Epithelial cell of esophagus (primary cell): ENCODE measurements at places on chromosomes 3 and 15.

GRCh38 chr3:171178714-171179113 lies 152.2 kb upstream of the SLC2A2 start:
- no peak for DNase-seq

DNA sequence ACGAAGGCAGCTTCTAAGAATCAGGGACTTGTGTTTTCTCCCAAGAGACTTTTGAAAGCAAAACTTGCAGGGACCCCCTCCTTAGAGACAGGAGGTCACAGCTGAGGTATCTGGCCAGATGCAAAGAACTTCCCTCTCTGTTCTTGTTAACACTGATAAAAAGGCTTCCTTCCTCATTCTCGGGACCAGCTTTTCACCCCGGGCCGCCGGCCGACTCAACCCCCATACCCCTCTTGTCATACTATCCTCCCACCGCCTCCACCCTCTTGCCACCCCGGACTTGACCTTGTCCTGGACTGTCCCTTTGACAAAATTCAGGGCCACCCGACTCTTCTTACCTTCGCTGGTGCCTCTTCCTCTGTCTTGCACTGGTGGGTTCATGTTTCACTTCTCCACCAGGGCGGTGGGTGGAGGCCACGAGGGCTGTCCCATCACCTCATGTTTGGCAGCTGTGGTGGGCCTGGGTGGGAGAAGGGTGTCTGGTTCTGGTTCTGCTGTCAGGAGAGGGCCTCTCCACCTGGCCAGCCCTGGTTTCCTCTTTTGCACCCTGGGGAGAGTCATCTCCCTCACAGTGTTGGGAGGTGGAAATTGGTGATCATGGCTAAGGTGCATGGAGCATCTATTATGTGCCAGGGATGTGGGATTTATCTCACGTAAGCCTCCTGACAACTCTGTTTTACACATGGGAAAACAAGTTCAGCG lies 32.5 kb downstream of the BHLHE40 start:
- no peak for DNase-seq

GRCh38 chr15:99441871-99442251 lies 123.9 kb upstream of the MEF2A start:
- DNase-seq = no peak

GRCh38 chr3:18786650-18787323 lies 361.5 kb upstream of the KCNH8 start:
- DNase-seq = no peak

GRCh38 chr3:28575746-28576613 lies 227.4 kb upstream of the AZI2 start:
- DNase-seq = peak; percentile 14

DNA sequence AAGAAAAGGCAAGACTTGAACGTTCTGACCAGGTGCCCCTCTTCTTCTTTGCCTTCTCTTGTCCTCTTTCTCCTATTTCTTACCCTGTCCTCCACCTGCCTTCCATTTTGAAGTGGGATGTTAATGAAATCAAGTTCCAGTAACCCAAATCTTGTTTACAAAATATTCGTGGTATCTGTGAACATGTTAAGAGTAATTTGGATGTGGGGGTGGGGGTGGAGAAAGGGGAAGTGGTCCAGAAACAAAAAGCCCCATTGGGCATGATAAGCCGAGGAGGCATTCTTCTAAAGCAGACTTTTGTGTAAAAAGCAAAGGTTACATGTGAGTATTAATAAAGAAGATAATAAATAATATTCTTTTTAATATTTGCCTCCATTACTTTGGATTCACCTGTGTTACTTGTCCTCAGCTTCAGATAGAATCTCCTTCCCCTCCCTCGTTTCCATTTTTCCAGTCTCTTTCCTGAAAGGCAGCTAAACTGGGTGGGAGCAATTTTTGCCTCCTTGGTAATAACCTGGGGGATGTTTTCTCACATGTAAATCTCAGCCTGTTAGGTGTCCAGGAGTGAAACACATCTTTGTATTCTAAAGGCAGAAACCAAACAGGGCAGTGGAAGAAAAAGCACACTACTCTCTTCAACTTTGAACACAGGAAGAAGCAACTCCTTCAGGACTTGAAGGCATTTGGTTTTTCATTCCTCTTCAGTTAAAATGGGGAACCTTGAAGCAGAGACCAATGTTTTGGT lies 3.2 kb downstream of the CHST2 start:
- DNase-seq = no peak

- no peak for DNase-seq
Measured at GRCh38 chr15:51816611-51817010, 12.8 kb upstream of the TMOD3 start.

- DNase-seq = no peak
Measured at GRCh38 chr15:39888243-39888642, 31.8 kb downstream of the GPR176 start.

DNA sequence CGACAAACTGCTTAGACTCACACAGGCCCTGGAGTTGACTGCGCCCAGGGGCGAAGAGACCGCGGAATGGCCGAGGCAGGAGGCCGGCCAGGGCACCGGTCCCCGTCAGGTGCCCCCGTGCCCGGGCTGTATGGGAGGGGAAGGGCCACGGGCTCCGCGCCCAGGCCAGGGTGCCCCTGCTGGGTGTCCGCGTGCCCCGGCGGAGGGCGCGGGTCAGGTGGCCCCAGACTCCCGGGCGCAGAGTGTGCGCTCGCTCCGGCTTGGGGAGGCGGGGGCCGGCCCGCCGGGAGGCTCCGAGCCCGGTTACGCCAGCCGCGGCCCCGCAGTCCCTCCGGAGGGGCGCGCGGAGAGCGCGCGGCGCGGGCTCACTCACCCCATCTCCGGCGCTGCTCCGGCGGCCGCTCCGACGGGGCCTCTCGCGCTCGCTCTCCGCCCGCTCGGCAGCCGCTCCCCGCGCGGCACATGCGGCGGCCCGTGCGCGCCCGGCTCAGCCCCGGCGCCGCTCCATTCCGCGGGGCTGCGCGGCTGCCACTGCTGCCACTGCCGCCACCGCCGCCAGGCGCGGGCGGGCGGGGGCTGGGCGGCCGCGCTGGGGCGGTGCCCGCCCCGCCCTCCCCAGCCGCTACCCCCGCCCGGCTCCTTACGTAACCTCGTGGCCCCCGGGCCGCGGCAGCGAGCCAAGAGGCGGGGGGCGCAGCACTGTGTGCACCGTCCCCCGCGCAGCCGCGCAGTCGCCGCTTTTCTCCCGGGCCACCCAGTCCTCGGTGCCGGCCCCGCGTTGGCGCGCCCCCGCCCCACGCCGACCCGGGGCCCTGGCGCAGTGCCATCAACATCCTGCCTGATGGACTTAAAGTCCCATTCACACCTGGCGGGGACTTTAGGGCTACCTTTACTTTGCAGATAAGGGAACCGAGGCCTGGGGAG lies at the start of gene HOMER2:
HOMER2 (minus strand) TSS at position 563 of the 924 bp plus-strand sequence; CDS start at position 378, 185 bp downstream.
- DNase-seq = peak; percentile 27

DNA sequence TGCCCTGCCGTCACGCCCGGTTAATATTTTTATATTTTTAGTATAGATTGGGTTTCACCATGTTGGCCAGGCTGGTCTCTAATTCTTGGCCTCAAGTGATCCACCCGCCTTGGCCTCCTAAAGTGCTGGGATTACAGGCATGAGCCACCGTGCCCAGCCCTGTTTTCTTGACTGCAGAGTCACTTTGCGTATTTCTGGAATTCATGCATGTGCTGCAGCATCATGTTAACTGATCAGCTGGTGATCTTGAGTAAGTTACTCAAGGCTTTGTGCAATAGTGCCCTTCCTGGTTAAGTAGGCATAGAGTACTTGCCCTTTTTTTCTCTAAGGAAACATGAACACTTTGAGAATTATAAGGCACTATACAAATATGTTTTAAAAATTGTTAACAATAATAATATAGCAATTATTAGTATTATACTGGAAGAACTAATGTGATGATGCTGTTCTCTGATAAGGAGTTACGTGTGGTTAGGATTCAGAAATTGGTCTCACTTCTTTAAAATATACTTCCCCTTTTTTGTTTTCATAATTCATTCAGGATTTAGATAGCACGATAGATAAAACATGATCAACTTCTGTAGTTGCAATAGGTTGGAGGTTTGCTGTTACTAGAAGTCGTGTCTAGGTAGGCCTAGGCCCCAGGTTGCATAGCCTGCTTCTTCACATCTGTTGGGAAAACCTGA lies 33.6 kb downstream of the GPR171 start:
- DNase-seq = peak; percentile 25

DNA sequence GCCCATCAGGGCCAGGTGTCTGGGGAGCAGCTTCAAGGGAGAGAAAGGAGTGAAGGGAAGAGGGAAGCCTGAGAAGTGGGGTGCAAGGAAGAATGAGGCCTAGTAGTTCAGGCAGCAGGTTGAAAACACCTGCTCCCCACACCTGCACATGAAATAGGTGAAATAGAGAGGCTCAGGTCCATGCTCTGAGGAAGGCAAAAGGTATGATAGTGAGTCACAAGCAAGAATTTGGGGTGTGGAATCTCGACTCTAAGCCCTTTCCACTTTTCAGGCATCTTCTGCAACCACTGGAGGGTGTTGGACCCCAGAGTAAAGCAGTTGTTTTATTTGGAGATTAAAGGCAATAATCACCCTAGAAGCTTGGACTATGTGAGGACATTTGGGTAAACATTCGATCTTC lies 157.5 kb downstream of the CTNNB1 start:
- DNase-seq = peak; percentile 43

GRCh38 chr3:179309225-179310078 lies 13.4 kb upstream of the ZNF639 start:
- no peak for DNase-seq

DNA sequence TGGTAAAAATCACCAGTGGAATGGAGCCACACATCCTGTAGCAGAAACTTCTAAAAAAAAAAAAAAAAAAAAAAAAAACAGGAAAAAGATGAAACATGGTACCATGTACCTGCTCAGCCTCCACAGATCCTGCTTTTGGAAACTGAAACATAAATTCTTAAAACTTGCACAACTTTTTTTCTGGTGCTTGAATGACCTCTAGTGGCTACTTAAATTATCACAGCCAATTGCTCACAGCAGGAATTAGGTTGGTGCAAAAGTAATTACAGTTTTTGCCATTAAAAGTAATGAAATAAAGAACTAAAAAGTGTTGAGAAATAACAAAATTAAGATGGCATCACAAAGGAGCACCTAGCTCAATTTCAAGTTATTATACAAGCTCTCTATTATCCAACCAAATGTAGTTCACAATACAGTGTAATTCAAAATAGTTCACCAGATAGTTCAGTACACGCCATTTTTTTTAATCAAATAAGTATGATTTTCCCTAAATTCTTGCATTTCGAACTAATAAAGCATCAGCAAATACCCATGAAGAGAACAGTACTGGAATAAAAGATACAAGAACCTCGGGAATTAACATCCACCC lies 80.6 kb downstream of the ULK4 start:
- DNase-seq = peak; percentile 49

DNA sequence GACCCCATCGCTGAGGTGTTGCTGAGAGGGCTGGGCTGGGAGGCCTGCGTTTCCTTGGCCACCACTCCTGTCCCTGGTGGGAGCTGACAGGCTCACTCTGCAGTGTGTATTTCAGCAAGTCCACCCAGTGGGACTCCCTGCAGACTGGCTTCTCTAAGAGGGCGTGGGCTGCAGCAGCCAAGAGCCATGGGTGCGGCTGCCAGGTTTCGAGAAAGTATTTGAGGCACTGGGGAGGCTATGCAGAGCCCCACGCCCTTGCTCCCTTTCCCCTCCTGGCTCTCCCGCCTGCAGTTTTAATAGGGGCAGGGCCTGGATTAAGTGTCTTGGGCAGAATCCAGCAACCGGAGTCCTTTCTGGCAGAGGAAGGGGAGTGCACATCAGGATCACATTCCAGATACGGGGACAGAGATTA lies 242.1 kb downstream of the THSD4 start:
- no peak for DNase-seq

DNA sequence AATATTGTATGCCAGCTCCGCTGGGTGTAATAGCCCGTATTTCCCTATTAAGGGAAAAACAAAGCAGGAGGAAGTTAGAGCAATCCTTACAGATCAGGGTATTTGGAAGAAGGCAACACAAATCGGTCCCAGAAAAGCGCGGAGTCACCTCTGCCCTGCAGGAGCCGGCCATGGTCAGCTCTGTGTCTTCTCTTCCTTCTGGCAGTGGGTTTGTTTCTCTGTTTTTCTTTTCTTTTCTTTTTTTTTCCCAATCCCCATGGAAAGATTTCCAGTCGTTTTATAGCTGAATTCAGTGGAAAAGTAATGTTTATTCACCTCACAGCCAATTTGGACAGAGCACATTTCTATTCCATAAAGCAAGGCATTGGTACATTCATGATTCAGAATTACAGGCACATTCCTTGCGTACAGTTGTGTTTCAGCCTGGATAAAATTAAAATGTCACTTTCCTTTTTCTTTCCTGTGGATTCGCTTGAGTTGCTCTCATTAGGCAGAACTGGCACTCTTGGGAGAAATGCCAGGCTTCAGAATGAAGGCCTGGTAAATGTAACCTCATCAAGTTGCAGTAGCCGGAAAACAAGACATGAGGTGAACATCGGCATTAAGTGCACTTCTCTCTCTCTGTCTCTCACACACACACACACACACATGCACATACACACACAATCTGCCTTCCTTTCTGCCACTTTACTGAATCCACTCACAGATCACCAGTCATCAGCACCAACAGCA lies 204.5 kb upstream of the UBE2E1 start:
- no peak for DNase-seq

GRCh38 chr15:55526559-55527036 lies 18.6 kb upstream of the DNAAF4 start:
- DNase-seq = peak; percentile 74

GRCh38 chr3:155631323-155632019 lies 113.4 kb downstream of the PLCH1 start:
- DNase-seq = peak; percentile 32

DNA sequence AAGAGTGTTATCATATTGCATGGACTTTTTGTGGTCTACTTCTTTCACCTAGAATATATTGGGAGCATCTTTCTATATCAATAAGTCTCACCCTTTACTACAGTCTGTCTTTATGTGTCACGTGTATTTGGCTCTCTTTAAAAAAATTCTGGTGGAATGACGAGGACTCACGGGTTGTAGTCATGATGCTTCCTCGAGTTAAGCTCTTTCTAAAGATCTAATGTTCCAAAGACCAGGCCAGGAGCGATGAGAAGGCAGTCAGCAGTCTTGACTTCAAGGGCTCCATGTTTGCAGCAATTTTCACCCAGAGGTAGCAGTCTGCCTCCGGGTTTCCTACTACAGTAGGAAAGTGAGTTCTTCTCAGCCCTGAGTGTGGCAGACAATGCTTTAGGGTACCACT lies 88.9 kb downstream of the FRMD4B start:
- DNase-seq = no peak

DNA sequence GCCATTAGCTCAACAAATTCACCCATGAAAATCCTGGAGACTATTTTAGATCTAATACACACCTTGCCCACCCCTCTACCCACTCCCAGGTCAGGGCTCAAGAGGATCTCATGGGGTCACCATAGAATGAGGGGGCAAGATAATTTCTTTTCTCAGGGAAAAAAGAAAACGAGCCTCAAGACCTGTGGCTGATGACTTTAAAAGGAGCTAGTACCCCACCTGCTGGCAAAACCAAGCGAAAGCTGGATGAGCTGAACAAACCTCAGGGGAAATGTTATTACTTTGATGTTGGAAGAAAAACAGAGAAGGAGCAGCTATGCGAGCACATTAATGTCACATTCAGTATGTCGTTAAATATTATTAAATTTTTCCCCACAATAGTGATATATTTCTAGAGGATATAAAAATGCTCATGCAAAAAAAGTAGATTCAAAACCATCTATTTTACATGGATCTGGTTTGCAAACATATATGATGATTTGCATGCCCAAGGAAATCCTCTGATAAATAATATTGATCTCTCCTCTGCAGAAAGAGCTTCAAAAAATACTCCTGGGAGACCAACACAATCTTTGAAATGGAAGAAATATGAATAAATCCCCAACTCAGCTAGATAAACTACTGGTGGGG lies 37.7 kb downstream of the PLD1 start:
- DNase-seq = peak; percentile 75

GRCh38 chr3:39317571-39318169 lies 11.8 kb upstream of the CCR8 start:
- DNase-seq = peak; percentile 7

GRCh38 chr3:197300361-197300760 lies 1.9 kb upstream of the DLG1 start:
- DNase-seq = no peak
